C1 segment of cervical spinal cord (tissue), 14 donors: ENCODE measurements at places on chromosomes 3 and 15.

GRCh38 chr3:126208606-126209256 lies 28.3 kb upstream of the ALDH1L1 start:
- DNase-seq: no peak

GRCh38 chr3:134065252-134066157 lies 35.8 kb upstream of the SLCO2A1 start:
- no peak for DNase-seq

- DNase-seq: no peak
Observed at GRCh38 chr3:123423031-123423430, 25.9 kb downstream of the ADCY5 start.

DNA sequence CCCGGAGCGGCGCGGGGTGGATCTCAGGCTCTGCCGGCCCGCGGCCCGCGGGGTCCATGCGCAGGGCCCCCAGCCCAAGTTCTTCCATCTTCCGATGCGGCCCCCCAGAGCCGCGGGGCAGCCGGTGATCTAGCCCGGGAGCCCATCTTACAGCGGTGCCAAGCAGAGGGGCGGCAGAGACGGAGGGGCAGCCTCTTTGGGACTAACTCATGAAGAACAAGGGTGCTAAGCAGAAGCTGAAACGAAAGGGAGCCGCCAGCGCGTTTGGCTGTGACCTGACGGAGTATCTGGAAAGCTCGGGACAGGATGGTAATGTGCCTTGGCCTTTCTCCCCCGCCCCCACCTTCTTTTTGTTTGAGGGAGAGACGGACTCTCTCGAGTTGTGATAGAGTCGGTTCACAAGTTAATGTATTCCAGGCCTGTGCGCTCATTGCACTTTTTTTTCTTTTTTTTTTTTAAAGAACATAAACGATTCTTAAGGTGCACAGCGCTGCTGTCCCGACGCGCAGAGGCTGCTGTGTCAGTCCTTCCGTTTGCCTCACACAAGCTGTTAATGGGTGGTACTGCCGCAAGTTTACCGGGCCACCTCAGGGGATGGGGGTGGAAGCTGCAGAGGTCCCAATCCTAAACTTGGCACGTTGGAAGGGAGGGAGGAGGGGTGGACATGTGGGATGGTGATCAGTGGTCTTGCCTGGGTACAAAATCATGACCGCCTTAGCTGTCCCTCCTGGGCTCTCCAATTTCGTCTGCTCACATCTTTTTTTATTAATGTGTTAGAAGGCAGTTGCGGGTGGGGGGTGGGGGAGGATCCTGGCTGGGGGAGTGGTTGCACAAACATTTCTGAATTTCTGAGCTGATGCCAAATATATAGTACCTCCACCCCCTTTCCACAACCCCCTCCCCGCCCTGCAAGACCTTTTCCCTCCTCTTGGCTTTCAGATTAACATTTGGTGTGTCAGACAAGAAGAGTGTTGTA lies 801 bp downstream of the ARHGAP31 start:
- DNase-seq: no peak

DNA sequence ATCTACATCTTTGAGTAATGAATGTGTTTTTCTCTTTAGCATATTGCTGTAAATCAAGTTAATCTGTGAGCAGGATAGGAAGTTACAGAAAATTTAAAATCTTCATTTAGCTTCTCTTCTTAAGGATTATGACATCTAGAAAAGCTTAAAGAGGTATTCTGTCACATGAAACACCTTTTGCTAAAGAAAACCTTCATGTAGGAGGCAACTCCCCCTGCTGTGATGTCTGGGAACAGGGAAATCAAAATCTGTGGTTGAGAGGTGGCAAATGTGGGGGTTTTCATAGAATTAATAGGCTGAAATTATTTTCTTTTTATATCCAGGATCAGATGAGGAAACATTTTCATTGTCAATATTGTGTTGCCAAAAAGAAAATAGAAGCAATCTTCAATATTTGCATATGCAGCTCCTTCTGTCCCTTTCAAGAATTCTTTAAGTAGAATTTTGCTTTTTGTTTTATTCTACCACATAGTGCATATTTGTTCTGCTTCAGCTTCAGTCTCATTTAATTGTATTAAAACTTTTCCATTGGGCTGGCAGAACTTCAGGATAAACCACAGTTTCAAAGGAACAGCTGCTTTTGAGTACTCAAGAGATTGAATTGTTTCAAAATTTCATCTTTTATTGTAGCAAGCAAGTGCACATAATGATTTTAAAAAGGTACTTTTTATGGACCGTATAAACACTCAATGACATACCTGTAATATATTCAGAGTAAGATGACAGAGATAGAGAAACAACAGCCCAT lies 128.4 kb downstream of the RAP2B start:
- no peak for DNase-seq

DNA sequence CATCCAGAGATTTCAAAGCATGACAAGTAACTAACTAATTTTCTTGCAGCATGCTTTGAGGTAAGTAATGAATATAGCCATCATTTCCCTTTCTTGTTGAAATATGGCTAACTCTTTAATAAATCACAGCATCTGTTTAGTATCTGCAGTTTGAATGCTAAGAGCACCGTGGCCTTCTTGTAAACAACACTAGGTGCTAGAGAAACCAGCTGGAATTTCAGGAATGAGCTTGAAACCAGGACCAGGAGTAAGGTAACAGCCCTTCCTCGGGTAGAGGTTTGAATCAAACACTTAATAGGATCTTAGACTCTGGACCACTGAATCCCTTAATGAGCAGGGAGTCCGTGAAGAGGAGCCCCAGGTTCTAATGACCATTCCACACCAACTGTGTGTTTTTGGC lies 13.6 kb downstream of the CALML4 start:
- no peak for DNase-seq

DNA sequence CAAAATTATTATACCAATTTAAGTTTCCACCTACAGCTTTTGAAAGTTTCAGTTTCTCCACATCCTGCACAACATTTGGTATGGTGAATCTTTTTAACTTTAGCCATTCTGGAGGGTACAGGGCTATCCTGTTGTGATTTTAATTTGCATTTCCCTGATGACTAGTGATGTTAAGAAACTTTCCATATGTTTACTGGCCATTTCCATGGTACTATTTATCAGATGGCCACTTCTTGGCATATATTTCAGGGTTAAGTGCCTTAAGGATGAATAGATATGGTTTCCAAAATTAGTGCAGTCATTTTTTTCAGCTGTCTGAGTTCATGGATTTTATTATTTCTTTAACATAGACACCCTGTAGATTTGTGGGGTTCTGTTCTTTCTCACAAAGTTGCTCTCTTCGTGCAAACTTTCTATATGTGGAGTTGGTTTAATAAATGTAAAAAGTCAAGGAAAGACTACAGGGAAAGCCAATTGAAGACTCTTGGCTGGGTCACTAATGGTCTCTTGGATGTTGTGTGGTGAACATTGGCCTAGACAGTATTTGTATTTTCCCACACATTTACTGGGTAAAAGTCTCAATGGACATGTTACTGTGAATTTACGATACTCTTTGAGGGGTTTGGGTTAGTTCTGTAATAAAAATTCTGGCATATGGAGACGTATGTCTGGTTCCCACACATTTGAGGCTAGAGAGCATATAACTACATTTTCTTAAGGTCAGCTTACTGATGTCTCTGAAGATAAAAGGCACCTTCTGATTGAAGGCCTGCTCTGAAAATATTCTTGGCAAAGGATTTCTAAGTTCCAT lies 147.5 kb upstream of the PDZRN3 start:
- no peak for DNase-seq

DNA sequence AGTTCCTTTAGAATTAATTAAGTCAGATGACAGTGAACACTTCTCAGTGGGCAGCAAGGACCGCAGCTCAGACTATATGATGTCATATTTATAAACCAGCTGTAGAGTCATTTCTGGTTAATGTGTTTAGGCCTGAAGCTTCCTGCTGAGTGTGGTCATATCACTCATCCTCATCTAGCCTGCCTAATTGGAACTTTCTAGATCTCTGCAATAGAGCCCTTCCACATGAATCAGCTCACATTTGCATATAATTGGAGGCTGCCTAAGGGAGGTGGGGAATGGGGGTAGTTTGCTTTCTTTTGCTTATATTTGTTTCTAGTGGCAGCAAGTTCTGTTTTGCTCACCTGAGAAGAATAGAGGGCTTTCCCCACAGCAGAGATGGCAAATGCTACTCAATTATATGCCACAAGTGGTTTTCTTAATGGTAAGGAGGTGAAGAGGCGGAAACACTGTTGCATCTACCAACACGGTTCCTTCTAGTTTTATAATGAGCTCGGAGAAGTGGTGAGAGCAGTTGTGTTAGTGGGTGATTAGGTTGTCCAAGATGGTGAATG lies 148.1 kb downstream of the KLHL25 start:
- no peak for DNase-seq

DNA sequence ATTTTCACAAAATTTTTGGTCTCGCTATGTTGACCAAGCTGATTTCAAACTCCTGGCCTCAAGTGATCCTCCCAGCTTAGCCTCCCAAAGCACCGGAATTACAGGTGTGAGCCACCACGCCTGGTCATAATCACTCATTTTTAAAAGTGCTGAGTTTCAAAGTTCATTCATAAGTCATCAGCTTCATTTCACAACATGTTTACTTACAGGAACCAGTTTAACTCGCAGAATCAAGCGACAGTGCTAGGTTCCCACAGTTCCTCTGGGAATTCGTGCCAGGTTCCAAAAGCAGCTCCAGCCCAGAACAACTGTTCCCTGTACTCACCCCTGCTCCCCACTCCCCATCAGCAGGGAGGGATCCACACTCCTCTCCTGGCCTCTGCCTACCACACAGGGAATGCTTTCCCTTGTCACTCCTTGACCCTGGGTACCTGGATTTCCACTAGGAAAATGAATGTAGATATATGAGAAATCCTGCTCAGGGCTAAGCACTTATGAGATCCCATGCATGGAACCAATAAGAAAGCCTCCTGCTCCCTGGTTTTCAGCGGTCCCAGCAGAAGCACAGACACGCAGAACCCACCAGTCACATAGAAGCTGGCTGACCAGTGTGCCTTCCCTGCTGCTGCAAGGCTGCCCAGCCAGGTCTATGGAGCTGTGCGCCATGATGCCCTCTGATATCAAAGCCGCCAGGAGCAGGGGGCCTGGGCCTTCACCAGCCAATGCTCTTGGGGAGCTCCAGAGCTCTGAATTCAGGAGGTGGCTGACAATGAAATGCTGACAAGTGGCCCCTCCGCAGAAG lies 72.3 kb downstream of the ITGB5 start:
- DNase-seq: no peak

DNA sequence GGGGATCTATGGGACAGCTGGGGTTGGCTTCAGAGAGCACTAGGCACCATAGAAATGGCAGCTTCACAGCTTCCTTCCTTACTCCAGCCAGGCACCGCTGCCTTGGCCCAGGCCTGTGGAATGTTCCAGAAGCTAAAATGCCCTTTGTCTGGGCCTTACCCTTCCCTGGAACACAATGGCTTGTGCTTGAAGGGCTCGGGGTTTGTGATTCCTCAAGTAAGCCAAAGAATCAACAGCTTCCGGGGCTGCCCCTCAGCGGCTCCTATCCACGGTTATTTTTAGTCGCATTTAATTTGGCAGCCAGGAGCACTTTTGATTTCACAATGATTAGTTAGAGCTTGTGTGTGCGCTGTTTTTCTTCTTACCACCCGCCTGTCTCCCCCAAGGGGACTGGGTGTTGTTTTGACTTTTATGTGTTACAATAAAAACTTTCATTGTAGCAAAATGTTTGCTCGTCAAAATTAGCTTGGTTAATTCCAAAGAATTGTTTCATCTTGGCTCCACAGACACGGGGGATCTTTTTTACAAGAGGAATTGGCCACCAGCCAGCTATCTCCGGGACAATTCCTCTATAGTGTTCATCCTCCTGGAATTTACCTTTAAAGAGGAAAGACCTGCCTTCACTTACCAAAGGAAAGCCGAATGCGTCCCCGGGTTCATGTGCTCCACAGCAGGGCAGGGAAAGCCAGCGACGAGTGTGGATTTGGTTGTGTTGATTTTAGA lies 73.8 kb downstream of the TLE3 start:
- DNase-seq: no peak

DNA sequence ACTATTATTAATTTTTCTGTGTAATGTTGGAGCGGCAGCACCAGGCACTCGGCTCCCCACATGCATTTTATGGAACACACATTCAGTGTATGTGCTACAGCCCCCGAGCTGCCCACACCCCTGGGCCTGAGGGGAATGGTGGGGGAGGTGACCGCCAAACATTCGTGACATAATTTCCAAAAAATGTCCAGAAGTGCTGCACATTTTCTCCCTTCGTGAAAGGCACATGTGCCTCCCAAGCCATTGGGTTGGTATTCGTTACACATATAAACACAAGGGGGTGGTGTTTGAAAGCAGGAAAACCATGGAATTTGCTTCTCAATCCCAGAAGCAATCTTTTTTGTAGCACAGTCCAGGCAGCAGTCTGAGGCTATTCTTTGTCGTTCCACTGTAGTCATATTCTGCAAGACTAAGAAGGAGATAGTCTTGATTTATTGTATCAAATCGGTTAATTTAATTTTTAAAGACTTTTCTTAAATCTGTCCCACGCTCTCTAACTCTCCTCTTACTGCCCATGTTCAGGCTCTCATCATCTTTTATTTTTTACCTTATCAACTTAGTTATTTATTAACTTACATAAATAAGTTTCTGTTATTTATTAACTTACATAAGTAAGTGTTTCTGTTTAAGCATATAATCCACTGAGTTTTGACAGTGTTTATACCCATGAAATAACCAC lies 39.2 kb upstream of the POLR2M start:
- DNase-seq: peak; percentile 14

- no peak for DNase-seq
Observed at GRCh38 chr3:46729038-46729437, 11.4 kb upstream of the PRSS50 start.

GRCh38 chr15:76056931-76057330 lies 2.9 kb upstream of the TMEM266 start:
- DNase-seq: no peak

DNA sequence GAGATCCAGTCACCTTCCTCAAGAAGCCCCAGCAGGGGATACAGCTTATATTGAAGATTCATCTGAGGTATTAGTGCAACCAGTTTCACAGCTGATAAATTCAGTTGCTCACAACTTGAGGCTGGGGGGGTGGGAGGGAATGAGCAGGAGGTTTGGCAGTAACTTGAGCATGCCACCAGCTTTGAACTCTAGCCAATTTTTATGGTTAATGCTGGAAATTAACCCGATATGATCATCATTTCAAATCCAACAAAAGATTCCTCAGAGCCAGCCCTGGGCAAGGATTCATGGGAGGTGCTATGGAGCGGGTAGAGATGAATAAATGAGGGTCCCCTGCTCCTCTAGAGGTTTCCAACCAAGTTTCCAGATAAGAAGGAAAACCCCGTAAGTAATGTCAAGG lies 73.1 kb upstream of the HES1 start:
- no peak for DNase-seq

GRCh38 chr15:52288051-52288942 lies 7.3 kb downstream of the MYO5C start:
- no peak for DNase-seq

- DNase-seq: no peak
Observed at GRCh38 chr3:52865994-52866393, 31.2 kb upstream of the MUSTN1 start.

- no peak for DNase-seq
Observed at GRCh38 chr3:41102053-41102556, 97.2 kb upstream of the CTNNB1 start.
